ENCODE measurements at places on chromosomes 13 and 19.

GRCh38 chr19:1387684-1388636, 4.3 kb downstream of the NDUFS7 start:
- no peak for DNase-seq

DNA sequence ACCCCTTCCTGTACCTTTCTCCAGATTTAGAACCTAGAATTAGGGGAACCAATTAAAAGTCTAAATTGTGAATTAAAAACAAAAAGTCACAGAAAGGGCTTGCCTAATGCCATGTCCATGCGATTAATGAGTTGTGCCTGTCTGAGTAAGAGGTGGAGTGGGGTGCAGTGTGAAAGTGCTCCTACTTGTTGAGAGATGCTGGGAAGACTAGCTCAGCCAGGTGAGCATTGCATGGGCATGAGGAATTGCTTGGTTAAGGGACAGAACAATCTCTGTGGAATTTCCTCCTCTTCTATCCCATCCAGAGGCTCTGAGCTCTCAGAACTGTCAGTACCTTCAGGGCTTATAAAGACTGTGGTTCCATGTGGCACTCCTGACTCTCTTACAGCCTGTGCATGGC, 159.0 kb upstream of the UBL3 start:
- DNase-seq = no peak

- no peak for DNase-seq
These were observed 60.8 kb downstream of the C13orf42 start for GRCh38 chr13:51050021-51050830.

GRCh38 chr19:4066682-4067395, at the start of gene ZBTB7A:
TSS of gene ZBTB7A (minus strand) at chr19:4066899. CDS start at chr19:4055232, 11,667 bp downstream.
- DNase-seq = peak; percentile 66

- DNase-seq = no peak
These were observed 42.6 kb downstream of the KPNA3 start for GRCh38 chr13:49749848-49750247.

- no peak for DNase-seq
These were observed 1.3 kb upstream of the IRF2BP1 start for GRCh38 chr19:45887200-45887710.

DNA sequence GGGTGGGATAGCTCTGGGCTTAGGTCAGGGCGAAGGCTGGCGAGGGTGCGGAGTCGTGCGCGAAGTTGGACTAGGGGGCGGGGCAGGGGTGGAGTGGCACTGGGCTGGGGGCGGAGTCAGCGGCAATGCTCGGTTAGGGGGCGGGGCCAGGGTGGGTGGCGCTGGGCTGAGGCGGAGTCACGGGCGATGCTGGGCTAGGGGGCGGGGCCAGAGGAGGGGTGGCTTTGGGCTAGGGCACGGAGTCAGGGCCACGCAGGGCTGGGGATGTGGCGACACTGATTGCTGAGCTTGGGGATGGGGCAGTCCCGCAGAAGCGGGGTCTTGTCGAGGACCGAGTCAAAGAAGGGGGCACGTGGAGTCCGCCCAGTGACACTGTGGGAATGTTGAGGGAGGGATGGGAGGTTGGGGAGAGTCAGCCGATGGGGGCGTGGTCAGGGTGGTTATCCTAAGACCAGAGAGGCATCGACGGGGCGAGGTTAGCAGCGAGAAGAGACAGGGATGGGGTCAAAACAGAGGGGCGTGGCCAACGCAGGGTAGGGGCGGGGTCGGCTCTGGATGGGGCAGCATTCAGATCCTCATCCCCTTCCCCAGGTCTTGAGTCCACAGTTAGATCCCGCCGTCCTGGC, 8.7 kb downstream of the HOMER3 start:
- peak; percentile 68 for DNase-seq

DNA sequence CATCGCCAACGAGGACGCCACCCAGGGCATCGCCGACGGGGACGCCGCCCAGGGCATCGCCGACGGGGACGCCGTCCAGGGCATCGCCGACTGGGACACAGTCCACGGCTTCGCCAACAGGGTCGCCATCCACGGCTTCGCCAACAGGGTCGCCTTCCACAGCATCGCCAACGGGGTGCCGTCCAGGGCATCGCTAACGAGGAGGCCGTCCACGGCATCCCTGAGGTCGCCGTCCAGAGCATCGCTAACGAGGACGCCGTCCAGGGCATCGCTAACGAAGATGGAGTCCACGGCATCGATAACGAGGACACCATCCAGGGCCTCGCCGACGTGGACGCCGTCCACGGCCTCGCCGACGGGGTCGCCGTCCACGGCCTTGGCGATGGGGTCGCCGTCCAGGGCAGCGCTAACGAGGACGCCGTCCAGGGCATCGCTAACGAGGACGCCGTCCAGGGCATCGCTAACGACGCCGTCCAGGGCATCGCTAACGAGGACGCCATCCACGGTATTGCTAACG, 947.8 kb downstream of the TUBA3C start:
- no peak for DNase-seq

DNA sequence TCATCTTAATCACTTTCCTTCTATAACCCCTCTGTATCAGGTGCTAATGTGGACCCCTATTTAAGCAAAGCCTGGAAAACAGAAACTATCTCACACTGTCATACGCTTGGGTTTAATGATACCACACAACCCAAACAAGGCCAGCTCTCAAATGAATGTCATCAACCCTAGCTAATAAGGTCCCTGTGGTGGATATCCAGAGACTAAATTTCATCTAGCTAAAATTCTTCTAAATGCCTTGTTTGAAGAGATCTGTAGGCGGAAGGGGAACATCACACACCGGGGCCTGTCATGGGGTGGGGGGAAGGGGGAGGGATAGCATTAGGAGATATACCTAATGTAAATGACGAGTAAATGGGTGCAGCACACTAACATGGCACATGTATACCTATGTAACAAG, 95.5 kb downstream of the FOXO1 start:
- DNase-seq = no peak

DNA sequence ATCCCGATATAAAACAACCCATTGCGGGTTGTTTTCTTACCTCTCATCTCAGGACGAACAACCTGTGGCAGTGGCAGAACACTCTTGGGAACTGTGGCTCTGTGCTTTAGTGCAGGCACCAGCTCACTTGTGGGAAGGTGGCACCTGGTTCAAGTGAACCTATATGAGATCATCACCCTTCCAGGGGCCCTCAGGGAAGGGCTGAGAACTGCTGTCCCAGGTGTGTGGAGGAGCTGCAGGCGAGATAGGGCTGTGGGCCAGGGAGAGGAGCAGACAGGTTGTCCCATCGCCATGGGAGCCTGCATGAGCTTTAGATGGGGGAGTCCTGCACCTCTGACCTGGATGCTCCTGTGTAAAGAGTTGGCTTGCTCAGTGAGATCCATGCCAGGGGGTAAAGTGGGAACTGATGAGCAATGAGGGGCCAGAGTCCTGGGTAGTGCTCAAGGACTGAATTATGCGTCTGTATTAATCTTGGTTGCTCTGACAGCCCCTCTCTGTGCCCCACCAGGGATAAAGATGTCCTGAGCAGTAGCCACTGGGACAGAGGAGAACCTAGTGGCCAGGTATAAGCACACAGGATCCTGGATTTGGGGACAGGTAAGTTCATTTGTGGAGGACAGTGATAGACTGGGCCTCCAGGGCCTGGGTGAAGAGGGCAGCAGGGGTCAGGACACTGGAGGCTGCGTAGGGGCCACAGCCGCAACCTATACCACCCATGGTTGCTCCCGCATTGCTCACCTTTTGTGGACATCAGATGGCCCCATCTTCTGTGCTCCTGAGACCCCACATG, 8.7 kb downstream of the CEACAM4 start:
- DNase-seq = no peak

DNA sequence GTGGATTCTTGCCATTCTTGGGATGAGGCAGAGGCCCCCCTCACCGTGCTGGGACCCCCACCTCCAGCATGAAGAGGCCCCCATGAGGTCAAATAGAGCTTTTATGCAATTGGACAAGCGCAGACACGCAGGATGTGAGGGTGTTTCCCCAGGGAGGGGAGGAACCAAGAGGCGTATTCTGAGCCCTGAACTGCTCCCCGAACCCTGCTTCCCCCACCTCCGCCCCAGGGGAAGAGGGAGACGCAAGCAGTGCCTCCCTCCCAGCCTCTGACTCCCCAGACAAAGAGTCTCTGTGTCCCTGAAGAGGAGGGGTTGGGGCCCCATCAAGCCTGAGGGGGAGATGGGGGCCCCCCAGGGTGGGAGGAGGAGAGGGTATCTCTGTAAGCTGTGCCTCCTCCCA, 1.3 kb upstream of the RDH8 start:
- DNase-seq = no peak

DNA sequence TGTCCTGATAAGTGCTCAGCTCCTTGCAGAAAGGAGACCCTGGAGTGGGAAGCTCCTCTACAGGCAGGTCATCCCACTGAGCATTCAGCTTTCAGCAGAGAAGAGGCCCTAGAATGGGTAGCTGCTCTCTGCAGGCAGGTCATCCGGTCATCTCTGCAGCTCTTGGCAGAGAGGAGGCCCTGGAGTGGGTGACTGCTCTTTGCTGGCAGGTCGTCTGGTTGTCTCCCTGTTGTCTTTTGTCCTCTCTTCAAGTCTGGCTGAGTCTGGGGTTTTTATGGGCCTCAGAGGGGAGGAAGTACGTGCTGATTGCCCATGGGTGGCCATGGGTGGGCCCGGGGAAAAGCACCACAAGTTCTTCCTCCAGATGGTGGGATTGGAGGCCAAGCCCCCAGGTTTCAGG, 250.3 kb upstream of the EDNRB start:
- no peak for DNase-seq

- DNase-seq = no peak
These were observed 20.3 kb upstream of the KPNA3 start for GRCh38 chr13:49812812-49813211.

DNA sequence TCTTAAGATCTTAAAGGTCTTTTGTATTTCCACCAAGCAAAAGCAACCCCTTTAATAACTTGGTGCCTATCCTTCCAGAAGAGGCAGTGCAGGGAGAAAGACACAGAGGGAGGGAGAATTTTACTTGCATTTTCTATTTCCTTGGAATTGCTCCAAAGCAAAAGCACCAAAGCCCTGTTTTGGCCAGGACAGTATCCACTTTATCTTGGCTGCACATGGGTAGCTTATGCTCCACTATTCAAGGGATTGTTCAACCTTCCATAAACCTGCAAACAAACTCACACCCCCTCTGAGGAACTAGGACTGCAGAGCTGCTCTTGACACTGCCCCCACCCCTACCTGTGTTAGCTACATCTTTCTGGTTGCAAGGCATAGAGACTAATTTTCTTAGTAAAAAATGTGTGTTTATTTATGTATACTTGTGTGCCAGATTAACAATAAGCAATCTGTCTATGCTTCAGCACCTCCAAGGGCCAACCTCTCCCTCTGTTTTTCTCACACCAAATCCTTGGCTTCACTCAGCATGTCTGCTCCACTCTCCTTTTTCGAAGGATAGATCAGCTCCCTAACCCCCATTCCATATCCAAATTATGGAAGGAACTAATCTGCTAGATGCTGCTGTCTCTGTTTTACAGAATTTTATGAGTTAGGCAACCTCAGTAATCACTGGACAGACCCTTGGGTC, 68.1 kb upstream of the KLF12 start:
- DNase-seq = no peak

- no peak for DNase-seq
These were observed 1407.7 kb downstream of the EFNB2 start for GRCh38 chr13:105127732-105128131.

DNA sequence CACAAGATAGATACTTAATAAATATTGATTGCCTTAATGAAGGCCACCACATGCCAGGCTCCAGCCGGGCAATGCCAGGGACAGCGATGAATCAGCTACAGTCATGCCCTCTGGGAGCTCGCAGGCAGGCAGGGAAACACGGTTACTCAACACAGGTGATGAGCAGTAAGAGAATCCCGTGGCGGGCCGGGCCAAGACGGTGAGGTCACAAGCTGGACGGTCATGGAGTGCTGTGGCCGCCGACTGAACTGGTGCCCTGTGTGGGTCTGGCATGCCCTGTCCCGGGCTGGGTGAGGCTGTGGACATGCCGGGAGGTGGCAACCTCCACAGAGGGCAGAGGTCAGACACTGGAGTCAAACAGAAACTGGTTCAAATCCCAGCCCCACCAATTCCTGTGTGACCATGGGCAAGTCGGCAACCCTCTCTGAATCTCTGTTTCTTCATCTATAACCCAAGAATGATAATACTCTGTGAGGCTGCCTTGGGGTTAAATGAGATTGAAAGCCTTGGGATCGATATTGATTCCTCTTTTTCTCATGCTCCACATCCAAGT, 13.2 kb upstream of the PAK4 start:
- peak; percentile 66 for DNase-seq

GRCh38 chr13:48456546-48456945, 43.6 kb upstream of the LPAR6 start:
- no peak for DNase-seq

GRCh38 chr19:42081584-42082203, 5.7 kb downstream of the ZNF574 start:
- peak; percentile 43 for DNase-seq

DNA sequence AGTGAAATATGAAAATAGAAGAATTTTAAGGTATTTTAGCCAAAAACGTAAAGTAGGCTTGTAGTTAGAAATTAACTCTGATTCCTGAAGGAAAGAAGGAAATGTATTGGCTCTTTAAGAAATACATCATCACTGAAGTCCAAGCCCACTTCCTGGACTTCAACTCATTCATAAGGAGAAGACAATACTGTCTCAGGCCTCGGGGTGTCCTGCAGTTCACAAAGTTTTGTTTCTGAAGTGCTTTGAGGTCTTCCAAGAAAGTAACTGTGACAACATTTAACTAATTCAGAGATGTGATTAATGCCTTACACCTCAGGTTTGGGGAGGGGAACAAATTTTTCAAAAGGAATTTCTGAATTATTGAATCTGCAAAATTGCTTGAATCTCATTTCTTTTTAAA, 65.8 kb upstream of the STARD13 start:
- DNase-seq = peak; percentile 13

- DNase-seq = no peak
These were observed 160.1 kb downstream of the KDM4B start for GRCh38 chr19:5128936-5129389.

DNA sequence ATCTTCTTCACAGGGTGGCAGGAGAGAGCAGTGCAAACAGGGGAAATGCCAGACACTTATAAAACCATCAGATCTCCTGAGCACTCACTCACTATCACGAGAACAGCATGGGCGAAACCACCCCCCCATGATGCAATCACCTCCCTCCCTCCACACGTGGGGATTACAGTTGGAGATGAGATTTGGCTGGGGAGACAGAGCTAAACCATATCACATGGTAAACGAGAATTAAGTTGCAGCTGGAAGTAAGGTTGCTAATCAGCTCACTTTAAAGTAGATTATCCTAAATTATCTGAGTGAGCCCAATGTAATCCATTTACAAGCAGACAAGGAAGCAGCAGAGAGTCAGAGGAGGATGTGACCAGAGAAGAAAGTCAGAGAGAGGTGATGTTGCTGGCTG, 102.2 kb upstream of the IPO5 start:
- no peak for DNase-seq

GRCh38 chr13:62387647-62388046, 972.0 kb upstream of the PCDH20 start:
- peak; percentile 1 for DNase-seq

Measured in urothelium cell line (cell line).